Stimulated activated CD8-positive, alpha-beta memory T cell treated with anti-CD3 and anti-CD28 coated beads, Interleukin-7, amount 100 ng/mL, for 1 hour (primary cell): ENCODE measurements at places on chromosomes 11 and 22.

DNA sequence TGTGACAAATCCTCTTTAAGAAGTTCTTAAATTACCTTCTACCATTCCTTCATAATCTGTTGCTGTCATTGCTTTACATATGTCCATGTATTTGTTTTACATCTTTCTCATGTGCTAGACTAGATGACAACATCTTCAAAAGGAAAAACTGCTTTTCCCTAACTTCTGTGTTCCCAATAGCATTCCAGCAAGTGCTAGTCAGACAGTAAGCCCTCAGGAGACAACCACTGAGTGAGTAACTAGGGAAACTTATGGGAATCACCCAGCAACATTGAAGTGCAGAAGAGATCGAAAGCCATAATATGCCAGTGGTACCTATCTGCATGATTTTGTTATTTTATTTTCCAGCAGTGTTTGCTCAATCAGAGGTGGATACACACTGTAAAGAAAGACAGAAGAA, 889.7 kb upstream of the API5 start:
- DNase-seq, result no peak

DNA sequence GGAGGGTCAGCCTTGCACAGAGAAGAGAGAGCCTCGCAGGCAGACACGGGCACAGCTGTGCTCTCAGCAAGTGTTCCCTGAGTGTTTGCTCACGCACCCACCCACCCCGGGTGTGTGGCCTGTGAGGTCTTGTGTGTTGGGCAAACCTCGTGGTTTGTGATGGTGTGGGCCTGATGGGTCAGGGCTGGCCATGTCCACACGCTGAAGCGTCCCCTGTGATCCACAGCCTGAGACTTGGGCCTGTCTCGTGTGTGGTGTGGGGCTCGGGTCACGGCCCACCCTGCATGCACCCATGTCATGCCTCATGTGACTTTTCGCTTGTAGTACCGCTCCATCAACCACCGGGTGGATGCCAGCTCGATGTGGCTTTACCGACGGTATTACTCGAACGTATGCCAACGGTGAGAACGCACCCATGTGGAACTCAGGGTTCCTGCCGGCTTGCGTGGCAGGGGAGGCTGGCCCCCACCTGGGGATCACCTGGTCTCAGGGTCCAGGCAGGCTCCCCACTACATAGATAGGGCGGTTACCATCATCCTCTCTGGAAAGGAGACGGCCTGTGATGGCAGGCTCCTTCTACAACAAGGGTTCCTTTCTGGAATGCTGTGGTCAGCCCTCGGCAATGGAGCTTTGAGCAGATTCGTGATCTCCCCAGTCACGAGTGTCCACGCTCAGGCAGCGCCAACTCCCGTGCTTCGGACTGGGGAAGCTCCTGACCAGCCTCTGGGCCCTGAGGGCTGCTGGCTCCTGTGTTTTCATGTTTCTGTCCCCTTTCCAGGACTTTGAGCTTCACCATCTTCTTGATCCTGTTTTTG, 5.9 kb downstream of the TPCN2 start:
- DNase-seq, result no peak

DNA sequence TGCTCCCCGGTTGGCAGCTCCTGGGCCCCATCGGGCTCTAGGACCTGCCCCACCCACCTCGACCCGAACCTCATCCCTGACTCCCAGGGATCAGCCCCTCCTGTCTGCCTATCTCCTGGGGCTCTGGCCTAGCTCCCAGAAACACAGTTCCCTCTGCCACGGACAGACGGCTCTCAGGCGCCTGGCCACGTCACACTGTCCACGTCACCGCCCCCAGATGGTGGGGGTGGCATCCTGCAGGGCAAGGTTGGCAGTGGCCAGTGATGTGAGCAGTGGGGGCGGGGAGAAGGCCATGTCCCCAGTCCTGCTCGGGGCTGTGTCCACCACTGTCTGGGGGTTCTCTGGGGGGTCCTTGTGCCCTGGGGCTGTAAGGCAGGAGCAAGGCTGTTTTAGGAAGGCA, 29.2 kb downstream of the SYT7 start:
- DNase-seq, result no peak

GRCh38 chr22:17493419-17493981, 69.8 kb upstream of the SLC25A18 start:
- DNase-seq, result no peak

- no peak for DNase-seq
Observed at GRCh38 chr11:17695454-17696441, 23.6 kb upstream of the MYOD1 start.

DNA sequence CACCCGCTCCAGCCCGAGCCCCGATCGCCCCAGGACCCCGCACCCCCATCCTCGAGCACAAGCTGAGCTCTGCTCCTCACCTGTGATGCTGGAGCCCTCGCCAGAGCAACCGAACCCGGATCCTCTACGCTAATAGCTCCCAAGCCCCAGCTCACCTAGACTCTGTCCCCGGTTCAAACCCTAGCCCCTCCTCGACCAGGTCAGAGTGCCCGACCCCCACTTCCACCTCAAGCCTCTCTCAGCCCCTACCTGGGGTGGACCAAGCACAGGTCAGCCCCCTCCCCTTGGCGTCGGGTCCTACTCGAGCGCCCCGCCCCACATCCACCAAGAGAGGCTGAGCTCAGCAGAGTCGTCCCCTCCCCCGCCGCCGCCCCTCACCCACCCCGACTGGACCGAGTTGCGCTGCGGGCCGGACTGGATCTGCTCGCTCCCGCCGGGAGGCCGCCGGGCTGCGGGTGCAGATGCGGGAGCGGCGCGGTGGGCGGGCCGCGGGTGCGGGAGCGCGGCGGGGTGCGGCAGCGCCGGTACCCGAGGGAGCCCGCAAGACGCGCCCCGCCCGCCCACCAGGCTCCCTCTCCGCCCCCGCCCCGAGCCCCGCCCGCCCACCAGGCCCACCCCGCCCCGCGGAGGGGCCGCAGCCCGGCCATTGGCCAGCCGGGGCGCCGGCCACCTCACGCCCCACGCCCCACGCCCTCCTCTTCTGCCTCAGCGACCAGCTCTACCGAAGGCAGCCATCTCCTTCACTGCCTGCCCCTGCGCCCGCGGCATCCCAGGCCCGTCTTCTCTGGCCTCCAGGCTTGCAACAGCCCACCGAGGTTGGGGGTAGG, 577 bp upstream of the DKK3 start:
- no peak for DNase-seq

GRCh38 chr11:6248248-6248647, 9.4 kb downstream of the CNGA4 start:
- no peak for DNase-seq
